ENCODE measurements at places on chromosomes 1 and 21.

DNA sequence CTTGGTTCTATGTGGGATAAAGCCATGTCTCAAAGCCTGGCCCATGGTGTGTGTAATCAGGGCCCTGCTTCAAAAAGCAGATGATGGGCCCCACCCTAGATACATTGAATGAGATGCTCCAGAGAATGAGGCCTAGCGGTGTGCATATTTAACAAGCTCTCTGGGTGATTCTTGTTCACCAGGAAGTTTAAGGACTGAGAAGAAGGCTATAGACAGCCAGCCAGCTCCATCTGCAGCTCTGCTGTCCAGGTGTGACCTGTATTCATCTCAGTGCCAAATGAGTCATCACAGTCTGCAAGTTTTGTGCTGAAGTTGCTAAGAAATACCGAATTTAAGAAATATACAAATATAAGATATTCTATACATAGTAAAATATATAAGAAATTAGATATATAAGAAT lies 182.0 kb upstream of the RUNX1 start:
- no peak for DNase-seq

- DNase-seq: no peak
Measured at GRCh38 chr1:96096613-96097321, 624.8 kb upstream of the PTBP2 start.

- DNase-seq: no peak
Measured at GRCh38 chr1:31828926-31829690, 13.3 kb upstream of the SPOCD1 start.

- no peak for DNase-seq
Measured at GRCh38 chr1:200834383-200834782, 38.4 kb upstream of the GPR25 start.
